B cell (primary cell): ENCODE measurements at places on chromosomes 7 and 10.

DNA sequence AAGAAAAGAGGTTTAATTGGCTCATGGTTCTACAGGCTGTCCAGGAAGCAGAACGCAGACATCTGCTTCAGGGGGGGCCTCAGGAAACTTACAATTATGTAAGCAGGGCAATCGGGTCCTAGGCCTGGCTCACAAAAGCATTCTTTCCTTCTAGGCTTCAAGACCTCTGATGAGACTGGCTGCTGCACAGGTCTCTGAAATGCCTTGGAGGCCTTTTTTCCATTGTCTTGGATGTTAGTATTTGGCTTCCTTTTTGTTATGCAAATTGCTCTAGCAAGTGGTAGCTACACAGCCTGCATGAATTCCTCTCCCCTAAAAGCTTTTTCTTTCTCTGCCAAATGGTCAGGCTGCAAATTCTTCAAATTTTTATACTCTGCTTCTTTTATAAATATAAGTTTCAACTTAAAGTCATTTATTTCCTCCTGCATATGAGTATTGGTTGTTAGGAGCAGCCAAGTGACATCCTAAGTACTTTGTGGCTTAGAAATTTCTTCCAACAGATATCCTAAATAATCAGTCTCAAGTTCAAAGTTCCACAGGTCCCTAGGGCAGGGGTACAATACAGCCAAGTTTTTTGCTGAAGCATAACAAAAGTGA lies 83.1 kb upstream of the SEMA3A start:
- no peak for DNase-seq
- H3K4me3 ChIP-seq, result no peak overlapping the region
- H3K27ac ChIP-seq, result no peak overlapping the region
- H3K36me3 ChIP-seq, result no peaks in the 10 kb centered on the region
- H3K4me1 ChIP-seq, result no peaks in the 10 kb centered on the region

- no peak overlapping the region for H3K4me3 ChIP-seq
- H3K27me3 ChIP-seq, result no peaks in the 10 kb centered on the region
- no peak for DNase-seq
- H3K4me1 ChIP-seq, result no peaks in the 10 kb centered on the region
Measured at GRCh38 chr7:156191090-156191489, 378.8 kb upstream of the SHH start.

GRCh38 chr10:85917601-85918000 lies 449.0 kb downstream of the GRID1 start:
- DNase-seq, result no peak
- H3K4me1 ChIP-seq, result no peaks in the 10 kb centered on the region
- H3K36me3 ChIP-seq, result no peaks in the 10 kb centered on the region
- H3K4me3 ChIP-seq, result no peak overlapping the region
- H3K27me3 ChIP-seq, result peaks cover 6% of the 10 kb centered on the region
- no peak overlapping the region for H3K27ac ChIP-seq

DNA sequence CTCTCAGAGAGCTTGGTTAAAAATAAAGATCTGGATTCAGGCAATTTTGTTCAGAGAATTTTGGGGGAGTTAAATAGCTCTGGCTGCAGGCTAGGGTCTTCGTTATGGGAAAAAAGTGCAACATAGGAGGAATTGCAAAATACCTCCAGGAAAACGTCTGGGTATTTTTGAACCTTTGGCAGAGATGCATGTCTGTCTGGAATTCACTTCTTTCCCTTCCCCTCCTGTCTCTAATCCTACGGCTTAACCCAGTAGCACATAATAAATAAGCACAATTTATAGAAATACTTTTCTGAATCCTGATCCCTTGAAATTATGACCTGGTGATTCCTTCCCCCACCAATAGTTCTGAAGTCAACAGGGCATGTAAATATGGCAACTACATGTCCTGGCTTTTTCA lies 19.3 kb upstream of the NUP205 start:
- no peak for DNase-seq
- no peak overlapping the region for H3K27ac ChIP-seq
- H3K36me3 ChIP-seq, result no peaks in the 10 kb centered on the region
- no peaks in the 10 kb centered on the region for H3K4me1 ChIP-seq
- H3K27me3 ChIP-seq, result no peaks in the 10 kb centered on the region
- H3K4me3 ChIP-seq, result no peak overlapping the region

DNA sequence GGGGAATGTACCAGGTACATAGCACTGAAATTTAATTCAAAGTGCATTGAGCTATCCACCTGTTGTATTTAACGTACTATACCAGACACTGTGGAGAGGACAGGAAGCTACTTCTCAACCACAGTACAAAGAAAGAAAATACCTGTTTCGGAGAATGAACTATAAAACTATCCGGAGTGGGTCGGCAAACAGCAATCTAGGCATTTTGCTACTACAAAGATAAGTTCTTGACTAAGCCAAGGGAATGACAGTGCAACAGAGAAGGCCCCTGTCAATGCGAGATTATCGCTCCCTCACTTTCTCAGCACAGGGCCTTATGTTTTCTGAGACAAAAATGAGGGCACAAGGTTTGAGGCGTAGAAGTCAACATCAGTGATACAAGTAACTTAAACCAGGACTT lies 27.4 kb downstream of the SFMBT2 start:
- H3K4me3 ChIP-seq, result no peak overlapping the region
- H3K36me3 ChIP-seq, result no peaks in the 10 kb centered on the region
- peaks cover 2% of the 10 kb centered on the region for H3K4me1 ChIP-seq
- H3K27me3 ChIP-seq, result no peaks in the 10 kb centered on the region
- DNase-seq, result no peak
- no peak overlapping the region for H3K27ac ChIP-seq

- no peak overlapping the region for H3K4me3 ChIP-seq
- peak overlapping the region; percentile 87 for H3K27ac ChIP-seq
- H3K4me1 ChIP-seq, result peaks cover 80% of the 10 kb centered on the region
- H3K27me3 ChIP-seq, result no peaks in the 10 kb centered on the region
Measured at GRCh38 chr10:132547421-132547861, 9.9 kb downstream of the INPP5A start.

GRCh38 chr10:119805702-119806230 lies 66.9 kb downstream of the MCMBP start:
- H3K27ac ChIP-seq, result no peak overlapping the region
- H3K4me1 ChIP-seq, result peaks cover 4% of the 10 kb centered on the region
- no peaks in the 10 kb centered on the region for H3K36me3 ChIP-seq
- no peaks in the 10 kb centered on the region for H3K27me3 ChIP-seq
- no peak for DNase-seq
- no peak overlapping the region for H3K4me3 ChIP-seq

GRCh38 chr7:37927773-37928444 lies 7.5 kb downstream of the EPDR1 start:
- no peaks in the 10 kb centered on the region for H3K36me3 ChIP-seq
- no peaks in the 10 kb centered on the region for H3K4me1 ChIP-seq
- H3K27me3 ChIP-seq, result no peaks in the 10 kb centered on the region
- no peak overlapping the region for H3K27ac ChIP-seq

DNA sequence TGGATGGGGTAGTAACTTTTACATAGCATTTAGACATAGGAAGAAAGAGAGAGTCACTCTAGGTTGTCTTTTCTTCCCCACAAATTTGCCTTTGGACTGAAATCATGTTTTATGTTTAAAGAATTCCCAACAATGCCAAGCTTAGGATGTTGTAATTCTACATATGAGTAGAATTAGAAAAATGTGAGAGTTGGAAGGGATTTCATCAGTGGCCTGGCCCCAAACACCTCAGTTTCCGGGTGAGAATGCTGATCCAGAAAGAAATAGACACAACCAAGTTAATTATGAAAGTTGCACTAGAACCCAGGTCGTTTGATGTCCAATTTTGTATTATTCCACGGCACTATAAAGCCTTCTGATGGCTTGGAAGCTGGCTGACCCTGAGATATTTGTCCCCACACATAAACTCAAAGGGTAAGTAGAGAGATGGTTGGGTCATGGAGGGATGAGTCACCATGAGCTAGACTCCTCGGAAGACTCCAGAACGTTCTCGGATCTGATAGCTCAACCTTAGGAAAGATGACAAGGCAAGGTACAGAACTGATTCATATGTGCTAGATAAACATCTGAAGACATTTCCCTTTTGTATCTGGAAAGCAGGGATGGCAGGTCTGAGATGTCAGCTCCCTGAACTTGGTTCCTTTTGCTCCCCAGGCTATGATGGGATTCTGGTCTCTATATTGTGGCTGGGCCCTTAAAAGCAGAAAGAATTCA lies 48.8 kb upstream of the SLC35B4 start:
- no peak for DNase-seq
- H3K27ac ChIP-seq, result no peak overlapping the region
- H3K36me3 ChIP-seq, result no peaks in the 10 kb centered on the region
- H3K27me3 ChIP-seq, result peaks cover 10% of the 10 kb centered on the region
- H3K4me1 ChIP-seq, result no peaks in the 10 kb centered on the region

DNA sequence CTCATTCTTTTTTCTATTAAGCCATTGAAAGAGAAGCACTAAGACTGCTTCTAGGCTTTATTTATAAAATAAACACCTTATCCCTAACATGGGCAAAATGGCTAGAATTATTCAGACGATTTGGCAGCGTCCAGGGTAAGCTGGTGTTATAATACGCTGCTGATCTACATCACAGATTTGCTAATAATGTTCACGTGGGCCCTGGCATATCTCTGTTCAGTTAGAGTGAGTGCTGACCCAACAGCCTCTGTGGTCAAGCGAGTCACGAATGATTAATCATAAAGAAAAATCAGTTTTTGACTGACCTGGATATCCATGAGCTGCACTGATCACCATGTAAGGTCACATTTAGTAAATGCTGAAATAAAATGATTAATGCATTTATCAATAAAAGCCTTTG lies 28.4 kb upstream of the CBLL1 start:
- DNase-seq, result no peak
- H3K36me3 ChIP-seq, result no peaks in the 10 kb centered on the region
- no peaks in the 10 kb centered on the region for H3K27me3 ChIP-seq
- H3K4me3 ChIP-seq, result no peak overlapping the region

GRCh38 chr7:150410131-150410530 lies 31.0 kb downstream of the ZNF775 start:
- peaks cover 35% of the 10 kb centered on the region for H3K4me1 ChIP-seq
- no peaks in the 10 kb centered on the region for H3K27me3 ChIP-seq
- peak overlapping the region; percentile 97 for H3K27ac ChIP-seq
- peaks cover 37% of the 10 kb centered on the region for H3K36me3 ChIP-seq
- no peak overlapping the region for H3K4me3 ChIP-seq

GRCh38 chr10:36141856-36142560 lies 499.9 kb upstream of the FZD8 start:
- H3K36me3 ChIP-seq, result no peaks in the 10 kb centered on the region
- no peak overlapping the region for H3K27ac ChIP-seq
- no peak overlapping the region for H3K4me3 ChIP-seq
- no peak for DNase-seq

DNA sequence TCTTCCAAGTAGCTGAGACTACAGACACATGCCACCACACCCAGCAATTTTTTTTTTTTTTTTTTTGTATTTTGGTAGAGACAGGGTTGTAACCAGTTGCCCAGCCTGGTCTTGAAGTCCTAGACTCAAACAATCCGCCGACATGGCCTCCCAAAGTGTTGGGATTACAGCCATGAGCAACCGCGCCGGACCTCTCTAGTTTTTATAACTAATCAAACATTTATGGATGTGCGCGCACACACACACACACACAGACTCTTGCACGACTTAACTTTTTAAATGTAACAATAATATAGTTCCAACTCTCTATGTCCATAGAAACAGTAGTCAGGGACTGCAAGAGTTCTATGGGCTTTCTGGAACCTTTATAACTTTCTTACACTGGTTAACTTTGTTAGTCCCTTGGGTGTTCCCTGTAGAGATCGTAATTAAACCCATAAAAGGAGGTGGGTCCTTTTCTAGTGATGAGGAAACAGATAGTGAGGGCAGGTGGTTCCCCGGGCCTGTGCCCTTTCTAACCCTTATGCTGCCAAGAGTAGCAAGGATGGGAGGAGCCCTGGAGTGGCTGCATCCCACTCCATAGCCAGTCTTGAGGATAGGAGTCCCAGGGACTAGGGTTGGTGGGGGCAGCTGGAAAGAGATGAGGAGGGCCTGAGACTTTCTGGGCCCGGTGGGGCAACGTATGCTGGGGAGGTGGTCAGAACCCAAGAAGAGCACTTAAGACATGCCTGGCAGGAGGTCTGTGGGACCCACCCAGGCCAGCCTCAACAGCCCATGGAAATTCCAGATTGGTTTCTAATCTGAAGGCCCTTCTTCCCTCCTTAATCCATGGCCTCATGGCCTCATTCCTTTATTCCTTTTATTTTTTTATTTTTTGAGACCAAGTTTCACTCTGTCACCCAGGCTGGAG lies 8.6 kb downstream of the MARVELD1 start:
- H3K36me3 ChIP-seq, result no peaks in the 10 kb centered on the region
- H3K4me3 ChIP-seq, result no peak overlapping the region
- DNase-seq, result no peak
- H3K27me3 ChIP-seq, result no peaks in the 10 kb centered on the region

GRCh38 chr7:6071406-6071805 lies 40.2 kb downstream of the ANKRD61 start:
- H3K27me3 ChIP-seq, result no peaks in the 10 kb centered on the region
- H3K36me3 ChIP-seq, result no peaks in the 10 kb centered on the region
- H3K4me1 ChIP-seq, result peaks cover 11% of the 10 kb centered on the region
- peak; percentile 71 for DNase-seq

GRCh38 chr7:43590862-43591557 lies 8.1 kb downstream of the STK17A start:
- peak overlapping the region; percentile 19 for H3K27ac ChIP-seq
- H3K4me1 ChIP-seq, result peaks cover 73% of the 10 kb centered on the region
- no peak overlapping the region for H3K4me3 ChIP-seq
- DNase-seq, result peak; percentile 48
- peaks cover 1% of the 10 kb centered on the region for H3K36me3 ChIP-seq
- no peaks in the 10 kb centered on the region for H3K27me3 ChIP-seq

DNA sequence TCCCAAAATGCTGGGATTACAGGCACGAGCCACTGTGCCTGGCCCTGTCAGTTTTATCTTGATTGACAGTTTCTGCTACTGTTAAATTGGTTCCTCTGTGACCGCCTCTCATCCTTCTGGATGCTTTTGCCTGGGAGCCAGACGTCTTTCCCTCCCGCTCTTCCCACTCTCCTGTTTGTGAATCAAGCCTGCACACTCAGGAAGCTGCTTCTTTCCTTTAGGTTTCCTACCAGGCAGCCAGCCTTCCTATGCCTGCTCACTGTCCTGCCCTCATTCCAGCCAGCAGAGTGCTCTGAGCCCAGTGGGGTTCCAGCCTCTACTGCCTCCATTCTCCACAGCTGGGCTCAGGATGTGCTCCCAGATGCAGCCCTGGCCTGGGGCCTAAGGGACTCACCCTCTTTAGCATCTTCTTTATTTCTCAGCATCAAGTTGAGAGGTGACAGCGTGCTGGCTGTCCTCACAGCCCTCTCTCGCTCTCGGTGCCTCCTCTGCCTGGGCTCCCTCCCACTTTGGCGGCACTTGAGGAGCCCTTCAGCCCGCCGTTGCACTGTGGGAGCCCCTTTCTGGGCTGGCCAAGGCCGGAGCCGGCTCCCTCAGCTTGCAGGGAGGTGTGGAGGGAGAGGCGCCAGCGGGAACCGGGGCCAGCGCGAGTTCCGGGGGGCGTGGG lies 5.1 kb downstream of the SH2D4B start:
- no peaks in the 10 kb centered on the region for H3K27me3 ChIP-seq
- no peaks in the 10 kb centered on the region for H3K36me3 ChIP-seq
- peaks cover 36% of the 10 kb centered on the region for H3K4me1 ChIP-seq
- H3K4me3 ChIP-seq, result no peak overlapping the region
